Kasumi-1 (cell line): ENCODE measurements at places on chromosomes 2 and 18.

DNA sequence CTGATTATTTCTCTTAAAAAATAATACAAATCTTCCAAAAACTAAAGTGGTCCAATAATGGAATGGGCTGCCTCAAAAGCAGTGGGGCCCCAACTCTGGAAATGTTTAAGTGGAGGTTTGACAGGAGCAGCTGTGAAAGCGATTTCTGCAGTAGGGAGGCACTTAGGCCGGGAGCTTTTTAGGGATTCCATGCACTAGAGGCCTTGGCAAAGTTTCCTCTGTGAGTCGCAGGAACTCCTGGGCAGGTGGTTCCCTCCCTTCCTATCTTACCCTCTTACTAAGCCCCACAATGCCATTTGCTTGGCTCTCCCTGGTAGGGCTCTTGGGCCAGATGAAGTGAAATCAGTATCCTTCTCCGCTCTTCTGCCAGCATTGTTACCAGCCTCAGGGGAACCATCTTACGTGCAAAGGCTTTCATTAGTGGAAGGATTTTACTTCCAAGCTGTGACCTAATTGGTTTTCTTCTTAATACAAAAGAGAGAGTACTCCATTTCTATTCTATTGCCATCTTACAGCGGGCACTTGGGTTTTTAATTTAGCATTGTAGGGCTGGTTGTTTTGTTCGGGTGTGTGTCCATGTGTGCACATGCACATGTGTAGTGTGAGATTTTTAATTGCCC, 34.3 kb upstream of the C18orf32 start:
- DNase-seq, result no peak

- DNase-seq, result no peak
Measured at GRCh38 chr2:220949466-220949865, 622.6 kb downstream of the EPHA4 start.

DNA sequence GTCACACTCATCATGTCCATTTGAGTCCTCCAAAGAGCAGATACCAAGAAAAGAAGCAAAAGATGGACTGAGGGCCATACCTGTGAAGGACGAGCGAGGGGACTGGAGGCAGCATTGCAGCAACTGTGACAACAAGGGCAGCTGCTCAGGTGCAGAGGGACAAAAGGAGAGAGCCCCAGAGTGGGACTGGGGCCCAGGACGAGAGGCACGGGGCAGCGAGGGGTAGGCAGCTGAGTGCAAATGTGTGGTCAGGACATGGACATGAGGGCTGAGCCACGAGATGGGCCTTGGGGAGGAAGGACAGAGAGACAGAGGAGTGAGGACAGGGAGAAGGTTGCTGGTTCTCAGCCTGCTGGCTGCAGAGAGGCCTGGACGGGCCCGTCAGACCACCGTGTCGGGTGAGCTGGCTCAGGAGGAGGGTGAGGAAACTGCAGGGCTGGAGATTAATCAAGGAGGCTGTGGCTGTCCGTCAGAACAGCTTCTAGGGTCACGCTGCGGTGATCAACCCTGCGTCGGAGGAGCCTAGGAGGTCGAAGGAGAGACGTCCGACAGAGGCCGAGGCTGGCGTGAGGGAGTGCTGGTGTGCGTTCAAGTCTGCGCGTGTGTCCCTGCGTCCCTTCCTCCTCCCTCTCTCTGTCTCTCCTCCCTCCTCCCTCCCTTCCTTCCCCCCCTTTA, 206.8 kb upstream of the HDAC4 start:
- DNase-seq, result no peak

DNA sequence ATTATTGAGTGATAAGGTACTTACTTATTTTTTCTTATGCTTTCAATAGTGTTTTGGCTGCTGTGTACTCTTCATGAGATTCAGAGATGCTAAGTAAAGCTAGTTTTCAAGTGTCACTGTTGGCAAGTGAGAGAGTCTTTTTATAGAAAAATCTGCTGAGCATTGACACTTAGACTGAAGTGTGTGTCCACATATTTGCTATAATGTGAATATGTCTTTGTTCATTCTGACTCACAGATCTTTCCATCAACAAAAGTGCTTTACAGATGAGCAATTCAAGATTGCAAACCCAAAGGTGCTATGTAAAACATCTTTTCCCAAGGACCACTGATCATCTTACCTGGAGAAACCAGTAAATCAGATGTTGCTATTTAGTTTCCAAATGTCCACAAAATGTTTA, 410.6 kb upstream of the FIGN start:
- DNase-seq, result no peak

- no peak for DNase-seq
Measured at GRCh38 chr2:205733082-205733481, 50.8 kb downstream of the NRP2 start.

DNA sequence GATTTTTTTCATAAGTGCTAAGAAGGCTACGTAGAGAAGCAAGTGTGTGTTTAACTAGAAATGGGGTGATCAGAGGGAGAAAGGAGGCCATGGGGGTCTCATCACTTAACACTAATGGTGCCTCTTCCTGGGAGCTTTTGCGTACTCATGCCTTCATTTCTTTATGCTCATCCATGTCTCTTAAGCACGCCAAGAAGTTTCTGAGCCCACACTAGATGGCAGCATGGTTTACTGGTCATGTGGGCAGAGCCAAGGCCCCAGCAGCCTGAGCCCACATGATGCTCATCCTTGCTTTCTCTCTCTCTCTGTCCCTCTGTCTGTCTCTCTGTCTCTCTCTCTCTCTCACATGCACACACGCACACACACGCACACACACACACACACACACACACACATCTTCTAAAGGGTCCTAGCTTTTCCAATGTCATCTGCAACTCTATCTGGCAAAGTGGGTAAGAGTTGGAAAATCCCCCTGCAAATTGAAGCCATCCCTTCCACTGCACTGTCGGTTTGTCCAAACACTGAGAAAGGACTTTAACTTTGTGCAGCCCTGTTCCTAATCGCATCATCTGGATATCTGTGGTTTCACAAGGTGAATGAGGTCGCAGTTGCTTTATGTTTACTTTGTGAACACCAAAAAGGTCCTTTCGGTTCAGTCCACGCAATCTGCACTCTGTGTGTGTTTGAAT, 137.1 kb upstream of the CCDC68 start:
- peak; percentile 36 for DNase-seq

DNA sequence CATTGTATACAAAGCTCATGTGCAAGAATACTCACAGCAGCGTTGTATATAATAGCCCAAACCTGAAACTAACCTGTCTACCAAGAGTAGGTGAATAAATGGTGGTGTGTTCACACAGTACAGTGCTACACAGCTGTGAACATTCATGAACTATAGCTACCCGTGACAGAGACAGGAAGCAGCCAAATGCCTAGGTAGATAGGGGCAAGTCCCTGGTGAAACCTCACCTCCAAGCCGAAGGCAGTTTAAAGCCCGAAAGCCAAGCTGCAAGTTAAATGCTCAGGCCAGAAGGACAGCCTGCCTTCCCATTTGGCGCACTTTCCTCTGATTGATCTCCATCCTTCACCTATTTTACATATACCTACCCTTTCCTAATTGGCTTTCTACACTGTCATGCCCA, 36.5 kb upstream of the IMPA2 start:
- DNase-seq, result no peak

DNA sequence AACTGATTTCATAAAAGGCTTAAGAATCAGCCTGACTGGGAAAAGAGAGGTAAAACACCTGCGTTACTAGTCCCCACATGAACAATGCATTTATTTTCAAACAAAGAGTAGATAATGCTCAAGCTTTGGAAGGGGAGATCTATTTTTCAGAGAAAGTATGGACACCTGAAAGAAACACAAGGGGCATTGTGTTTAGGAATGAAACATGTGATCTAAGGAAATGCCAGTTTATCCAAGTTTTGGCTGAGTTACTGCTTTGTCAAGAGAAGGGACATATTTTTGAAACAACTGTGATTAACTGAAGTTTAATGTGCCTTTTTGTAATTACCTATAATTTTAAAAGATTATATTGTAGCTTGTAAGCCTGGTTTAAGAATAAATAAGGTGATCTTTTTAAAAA, 49.3 kb upstream of the RBBP8 start:
- DNase-seq, result no peak

- no peak for DNase-seq
Measured at GRCh38 chr2:205011031-205011430, 465.8 kb downstream of the PARD3B start.

- no peak for DNase-seq
Measured at GRCh38 chr2:128726236-128726635, 407.6 kb upstream of the HS6ST1 start.

- DNase-seq, result no peak
Measured at GRCh38 chr2:106336737-106337136, 131.5 kb downstream of the RGPD3 start.

DNA sequence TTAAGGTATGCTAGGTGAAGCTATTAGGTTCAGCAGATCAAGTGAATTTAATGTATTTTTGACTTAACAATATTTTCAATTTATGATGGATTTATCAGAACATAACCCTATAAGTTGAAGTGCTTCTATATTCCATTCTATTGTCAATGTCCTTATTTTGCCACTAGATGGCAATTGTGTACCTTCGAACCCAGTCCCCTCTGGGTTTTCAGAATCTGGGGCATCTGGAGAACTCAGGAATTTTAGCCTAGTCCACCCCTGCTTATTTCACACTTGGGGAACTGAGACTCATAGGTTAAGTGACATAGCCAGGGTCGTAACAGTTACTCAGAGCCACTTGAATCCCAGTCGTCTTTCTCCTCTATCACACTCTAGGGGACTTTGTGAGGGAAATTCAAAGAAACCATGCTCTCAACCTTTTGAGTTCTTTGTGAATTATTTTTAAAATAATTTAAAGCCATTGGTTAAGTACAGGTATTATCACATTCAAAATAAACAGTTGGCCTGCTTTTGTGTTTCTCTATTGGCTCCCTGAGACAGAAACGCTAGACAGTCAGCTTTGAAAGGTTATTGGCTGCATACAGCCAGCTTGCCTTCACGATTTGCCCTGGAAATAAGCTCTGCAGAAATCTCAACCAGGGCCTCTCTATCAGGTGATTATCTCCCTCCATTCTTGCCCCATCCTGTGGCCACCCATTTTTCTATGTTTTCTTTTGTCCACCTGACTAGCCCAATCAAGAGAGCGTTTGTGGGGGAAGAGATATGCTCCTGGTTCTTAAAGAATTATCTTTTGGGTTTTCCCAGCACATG, 145.0 kb downstream of the TTC27 start:
- DNase-seq, result peak; percentile 36

GRCh38 chr18:74724186-74724585, 126.5 kb downstream of the ZNF407 start:
- no peak for DNase-seq

DNA sequence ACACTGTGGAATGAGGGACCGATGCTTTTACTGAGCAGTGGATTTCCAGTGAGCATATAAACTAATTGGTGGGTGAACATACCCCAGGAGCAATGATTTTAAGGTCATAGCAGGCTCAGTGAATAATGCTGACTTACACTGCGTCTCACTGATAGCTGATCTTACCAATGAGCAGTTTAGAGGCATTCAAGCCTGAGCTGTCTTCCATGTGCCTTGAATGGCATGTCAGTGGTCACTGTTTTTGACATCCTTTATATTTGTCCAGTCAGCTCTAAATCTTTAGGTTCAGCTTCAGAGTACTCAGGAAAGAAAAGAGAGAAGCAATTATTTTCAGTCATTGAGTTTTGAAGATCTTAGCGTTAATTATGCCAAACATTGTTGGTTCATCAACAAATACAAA, 88.3 kb downstream of the CAMKMT start:
- no peak for DNase-seq

GRCh38 chr18:78957140-78957539, 22.5 kb upstream of the SALL3 start:
- DNase-seq, result no peak

GRCh38 chr2:238157506-238158017, 1.2 kb upstream of the ERFE start:
- no peak for DNase-seq

DNA sequence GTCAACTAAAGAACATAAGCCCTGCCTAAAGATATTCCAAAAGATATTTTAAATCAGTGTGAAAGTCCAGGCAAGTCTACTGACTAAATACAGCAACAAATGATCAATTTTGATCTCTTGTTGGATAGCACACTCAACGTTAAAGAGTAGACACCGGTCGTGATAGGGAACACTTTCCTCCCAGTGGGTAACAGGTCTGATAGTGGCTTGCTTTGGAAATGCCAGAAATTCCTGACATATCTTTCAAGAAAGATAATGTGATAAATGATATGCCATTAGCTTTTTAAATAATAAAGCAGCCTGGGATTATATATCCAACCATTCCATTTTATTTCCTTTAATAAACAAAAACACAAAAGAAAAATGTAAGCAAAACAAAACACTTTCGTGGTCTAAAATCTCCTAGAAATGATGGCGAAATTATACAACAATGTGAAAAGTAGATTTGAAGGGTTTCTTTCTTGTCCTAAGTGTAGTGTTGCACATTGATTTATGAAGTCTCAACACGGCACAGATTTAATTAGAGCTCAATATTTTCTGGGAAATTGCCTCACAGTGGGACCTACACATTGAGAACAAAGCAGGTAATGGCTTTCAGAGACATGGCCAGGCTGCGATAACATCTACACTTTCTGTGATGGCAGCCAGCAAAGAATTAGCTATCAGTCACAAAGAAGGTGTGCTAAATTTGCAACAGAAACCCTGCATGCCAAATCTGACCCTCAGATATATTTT, 158.6 kb downstream of the PPP1R1C start:
- DNase-seq, result no peak

DNA sequence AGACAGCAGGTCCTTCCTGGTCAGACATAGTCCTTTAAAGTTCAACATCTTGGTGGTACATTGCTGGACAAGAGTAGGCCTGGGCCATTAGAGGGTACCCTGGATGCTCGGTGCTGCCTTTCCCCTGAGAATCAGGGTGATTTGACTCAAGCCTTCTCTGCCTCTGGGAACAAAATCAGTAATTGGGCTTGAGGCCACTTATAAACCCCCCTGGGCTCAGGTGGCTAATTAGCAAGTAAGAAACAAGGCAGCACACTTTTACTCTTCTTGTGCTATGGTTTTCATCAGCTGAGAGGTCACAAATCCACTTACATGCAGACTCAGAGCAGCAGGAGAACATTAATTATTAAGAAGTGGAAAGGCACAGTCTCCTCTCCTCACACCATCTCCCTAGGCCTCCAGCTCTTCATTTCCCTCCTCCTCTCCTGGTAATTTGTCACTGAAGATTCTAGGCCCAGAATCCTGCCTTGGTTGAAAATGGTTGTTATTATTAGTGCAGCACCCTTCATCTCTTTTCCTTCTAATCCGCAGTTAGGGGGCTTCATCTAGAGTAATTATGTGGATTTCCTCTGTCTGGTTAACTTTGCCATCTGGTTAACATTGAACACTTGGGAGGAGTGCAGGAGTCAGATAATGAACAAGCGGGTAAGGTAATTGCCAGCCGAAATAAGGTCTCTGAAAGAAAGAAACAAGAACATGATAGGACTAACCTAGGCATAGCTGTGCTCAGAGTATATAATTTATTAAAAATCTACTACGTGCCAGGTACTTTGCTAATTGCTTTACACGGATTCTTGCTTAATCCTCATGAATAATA, 29.7 kb upstream of the CASP10 start:
- DNase-seq, result no peak

DNA sequence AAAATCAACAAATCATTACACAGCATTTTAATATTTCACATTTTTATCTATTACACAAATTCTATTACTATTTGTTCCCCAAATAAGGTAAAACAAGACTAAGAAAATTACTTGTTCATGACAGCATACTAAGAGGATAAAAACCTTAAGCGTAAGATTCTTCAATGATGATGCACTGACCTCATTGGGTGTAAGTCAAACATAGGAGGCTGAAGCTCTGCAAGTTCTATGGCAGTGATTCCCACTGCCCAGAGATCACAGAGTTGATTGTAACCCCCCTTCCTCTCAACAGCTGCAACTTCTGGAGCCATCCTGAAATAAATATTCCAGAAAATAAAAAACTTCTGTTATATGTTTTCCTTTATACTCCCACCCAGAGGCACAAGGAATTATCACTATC, 82.2 kb upstream of the CDKL4 start:
- no peak for DNase-seq

GRCh38 chr2:205771666-205772065, 89.4 kb downstream of the NRP2 start:
- DNase-seq, result peak; percentile 21
